ENCODE measurements at places on chromosomes 4 and X.

DNA sequence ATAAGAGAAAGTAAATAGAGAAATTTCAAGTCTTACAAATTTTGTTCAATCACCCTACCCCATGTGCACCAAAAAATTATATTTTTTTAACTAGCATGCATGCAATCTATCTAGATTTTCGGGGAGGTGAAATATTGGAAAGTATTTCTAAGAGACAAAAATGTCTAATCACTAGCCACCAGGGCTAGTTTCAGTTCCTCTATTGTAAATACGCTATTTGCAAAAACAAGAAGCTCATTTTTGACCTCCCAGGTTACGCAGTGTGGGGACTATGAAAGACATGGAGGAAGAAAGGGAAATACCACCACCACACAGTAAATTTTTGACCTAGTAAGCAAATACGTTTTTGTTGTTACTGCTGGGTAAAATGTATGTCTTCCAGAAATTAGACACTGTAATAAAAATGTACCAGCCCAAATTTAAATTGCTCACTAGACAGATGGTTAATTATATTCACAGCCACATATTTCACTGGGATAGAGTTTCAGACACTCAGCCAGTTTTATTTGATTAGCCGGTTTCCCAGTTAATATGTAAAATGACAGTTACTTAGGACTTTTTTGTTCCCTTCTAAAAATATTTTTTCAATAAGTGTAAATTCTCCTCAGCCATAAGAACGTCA is 2.2 kb downstream of the NEXMIF start:
- no peak for DNase-seq

DNA sequence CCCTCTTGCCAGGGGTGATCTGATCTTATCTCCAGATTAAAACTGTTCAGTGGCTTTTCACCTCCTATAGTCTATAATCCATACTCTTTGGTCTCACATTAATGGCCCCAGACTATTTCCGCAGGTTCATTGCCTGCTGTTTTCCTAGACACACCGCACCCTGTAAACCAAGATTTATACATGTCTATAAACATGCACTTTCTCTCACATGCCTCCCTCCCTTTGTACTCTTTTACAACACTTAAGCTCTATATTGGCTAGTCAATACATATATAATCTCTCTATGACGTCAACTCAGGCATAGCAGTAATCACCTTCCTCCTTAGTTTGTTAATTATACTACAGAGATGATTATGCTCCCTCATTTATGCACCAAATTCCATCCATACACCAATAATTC is 170.9 kb upstream of the NAP1L5 start:
- DNase-seq = no peak

GRCh38 chrX:113274791-113275190 is 434.2 kb upstream of the AMOT start:
- no peak for DNase-seq

DNA sequence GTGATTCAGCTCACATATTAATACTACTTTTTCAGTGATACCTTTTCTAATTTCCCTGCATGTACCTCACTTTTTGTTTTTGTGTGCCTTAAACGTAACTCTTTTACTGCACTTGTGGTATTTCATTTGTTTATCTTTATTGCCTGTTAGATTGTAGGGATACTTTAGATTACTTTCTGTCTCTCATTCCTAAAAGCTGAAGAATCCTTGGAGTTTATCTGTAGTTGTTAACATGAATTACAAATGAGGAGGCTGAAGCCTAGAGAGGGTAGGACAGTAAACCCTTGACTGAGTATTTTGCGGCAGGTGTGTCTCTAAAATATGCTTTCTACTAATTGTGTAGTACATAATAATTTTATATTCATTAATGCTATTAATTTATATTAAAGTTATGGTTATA is 34.9 kb downstream of the BMP2K start:
- no peak for DNase-seq

DNA sequence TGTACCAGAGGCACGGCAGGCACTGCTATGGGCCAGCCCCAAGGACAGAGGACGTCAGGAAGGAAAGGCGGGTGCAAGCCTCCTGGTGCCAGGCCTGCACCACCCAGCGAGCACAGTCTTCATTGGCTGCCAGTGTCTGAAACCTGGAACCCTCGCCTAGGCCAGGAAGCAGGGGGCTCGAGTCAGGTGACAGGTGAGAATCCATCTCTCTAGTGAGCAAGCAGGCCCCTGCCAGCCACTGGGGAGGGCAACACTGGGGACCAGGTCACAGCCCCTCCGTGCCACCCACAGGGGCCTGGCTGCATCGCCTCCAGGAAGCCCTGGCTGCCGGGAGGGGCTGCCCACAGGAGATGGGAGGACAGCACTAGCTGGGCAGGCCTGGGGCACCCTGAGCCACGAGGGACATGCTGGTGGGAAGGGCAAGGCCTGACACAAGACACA is 6.9 kb upstream of the HAUS3 start:
- DNase-seq = no peak

DNA sequence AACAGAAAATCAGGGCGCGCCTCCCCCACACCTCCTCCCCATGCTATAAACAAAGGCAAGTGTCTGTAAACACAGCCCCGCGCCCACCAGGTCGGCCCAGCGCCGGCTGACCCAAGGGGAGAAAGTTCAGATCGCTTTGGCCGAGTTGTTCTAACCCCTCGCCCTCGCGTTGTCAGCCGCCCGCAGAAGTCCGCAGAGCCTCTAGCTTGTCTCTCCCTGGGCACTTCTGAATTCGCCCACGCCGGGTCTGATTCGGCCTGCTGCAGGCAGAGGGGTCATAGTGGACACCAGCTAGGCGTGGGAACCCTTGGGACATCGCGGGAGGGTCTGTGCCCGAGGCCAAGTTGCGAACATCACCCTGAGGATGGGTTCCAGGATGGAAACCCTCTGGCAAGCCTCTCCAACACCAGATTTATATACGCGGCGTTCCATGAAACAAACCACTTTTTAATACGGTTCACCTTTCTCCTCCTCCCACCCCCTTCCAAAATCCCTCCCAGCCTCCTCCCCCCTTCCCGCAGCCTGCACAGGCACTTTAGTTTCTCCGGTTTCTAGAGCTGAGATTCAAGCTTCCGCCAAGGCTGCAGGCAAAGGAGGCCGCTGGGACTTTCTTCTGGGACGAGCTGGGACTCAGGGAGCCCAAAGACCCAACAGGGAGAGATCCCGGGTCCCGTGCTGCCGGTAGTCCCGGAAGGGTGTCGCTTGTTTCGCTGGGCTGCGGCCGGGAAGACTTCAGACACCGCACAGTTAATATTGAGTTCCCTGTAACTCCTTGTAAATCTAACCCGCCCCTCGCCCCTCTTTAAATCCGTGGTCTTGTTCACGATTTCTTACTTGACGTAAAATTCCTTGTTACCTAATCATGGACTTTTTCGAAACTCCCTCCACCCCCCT is 4.7 kb downstream of the HAND2 start:
- peak; percentile 64 for DNase-seq

GRCh38 chr4:14168919-14169318 is 541.4 kb upstream of the BOD1L1 start:
- no peak for DNase-seq

DNA sequence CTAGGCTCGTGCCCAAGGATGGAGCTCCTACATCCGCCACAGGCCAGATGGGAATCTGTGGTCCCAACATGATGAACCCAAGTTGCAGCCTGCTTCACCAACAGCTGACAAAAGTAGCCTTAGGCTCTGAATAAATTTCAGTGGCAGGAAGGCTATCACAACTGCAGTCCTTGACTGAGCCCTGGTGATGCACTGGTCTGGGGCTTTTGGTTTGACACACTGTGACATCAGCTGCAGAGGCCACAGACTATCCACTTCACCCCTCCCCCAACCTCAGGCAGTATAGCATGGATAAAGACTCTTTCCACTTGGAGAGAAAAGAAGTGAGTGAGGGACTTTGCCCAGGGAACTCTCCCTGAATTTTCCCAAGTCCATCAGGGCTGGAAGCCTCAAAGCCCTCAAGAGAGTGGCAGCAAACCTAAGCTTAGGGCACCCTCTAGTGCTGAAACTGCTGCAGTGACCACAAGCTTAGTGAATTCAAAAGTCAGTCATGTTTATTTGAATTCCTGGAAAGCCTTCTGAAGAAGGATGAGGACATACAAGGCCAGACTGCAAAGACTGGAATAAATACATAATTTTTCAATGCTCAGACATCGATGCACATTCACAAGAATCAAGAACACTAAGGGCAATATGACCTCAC is 135.0 kb upstream of the TENT5D start:
- peak; percentile 68 for DNase-seq

DNA sequence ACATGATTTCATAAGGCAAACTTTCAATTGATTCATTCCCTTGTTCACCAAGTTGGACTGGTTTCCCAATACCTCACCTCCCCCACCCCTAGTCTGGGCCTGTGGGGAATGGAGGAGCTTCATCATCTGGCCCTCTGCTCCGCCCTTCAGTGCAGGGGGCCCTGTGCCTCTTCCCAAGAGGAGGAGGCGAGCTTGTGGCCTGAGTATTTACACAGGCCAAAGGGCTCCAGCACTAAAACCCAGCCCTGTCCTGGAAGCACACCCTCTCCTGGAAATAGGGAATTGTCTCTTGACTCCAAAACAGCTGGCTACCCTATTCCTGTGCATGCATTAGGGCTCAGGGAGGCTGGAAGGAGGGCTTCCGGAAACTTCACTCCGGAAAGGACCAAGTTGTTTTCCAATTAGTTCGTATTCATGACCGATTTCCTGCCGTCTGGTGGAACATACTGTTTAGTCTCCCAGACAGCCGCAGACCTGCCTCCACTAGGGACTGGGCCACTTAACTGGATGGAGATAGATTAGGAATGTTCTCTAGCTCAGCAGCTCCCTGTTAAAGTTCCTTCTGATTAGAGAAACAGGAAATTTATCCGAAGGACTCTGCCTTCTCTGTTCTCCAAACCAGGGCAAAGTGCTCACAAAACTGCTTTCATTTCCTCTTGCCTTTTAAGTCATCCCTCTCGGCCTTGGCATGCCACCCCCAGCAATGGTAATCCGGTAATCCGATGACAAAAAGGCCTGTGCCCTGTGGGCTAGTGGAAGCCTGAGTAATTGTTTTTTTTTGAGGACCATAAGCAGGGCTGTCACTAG is 5.8 kb downstream of the SRPX2 start:
- peak; percentile 51 for DNase-seq

- DNase-seq = no peak
Measured at GRCh38 chrX:980587-981235, 231.7 kb downstream of the CRLF2 start.

- peak; percentile 47 for DNase-seq
Measured at GRCh38 chr4:14669371-14669770, 332.9 kb upstream of the CPEB2 start.

- DNase-seq = no peak
Measured at GRCh38 chr4:182201871-182202270, 41.3 kb upstream of the TENM3 start.

DNA sequence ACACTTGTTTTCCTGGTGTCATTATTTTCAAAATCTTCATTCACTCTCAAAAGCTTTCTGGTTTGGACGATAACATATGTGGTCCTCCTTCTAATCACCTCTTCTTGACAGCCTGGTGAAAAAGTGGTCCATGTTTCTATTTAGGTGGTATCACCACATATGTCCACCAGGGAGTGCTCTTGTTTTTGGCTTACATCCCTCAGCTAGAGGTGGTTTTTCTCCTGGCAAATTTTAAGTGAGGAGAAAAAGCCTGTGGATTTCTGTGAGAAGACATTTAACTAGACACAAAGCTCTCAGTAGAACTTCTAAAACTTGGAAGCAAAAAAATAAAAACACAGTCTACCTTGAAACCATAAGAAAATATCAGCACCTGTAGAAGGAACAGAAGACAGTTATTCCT is 58.0 kb upstream of the FRMPD4 start:
- DNase-seq = peak; percentile 52

DNA sequence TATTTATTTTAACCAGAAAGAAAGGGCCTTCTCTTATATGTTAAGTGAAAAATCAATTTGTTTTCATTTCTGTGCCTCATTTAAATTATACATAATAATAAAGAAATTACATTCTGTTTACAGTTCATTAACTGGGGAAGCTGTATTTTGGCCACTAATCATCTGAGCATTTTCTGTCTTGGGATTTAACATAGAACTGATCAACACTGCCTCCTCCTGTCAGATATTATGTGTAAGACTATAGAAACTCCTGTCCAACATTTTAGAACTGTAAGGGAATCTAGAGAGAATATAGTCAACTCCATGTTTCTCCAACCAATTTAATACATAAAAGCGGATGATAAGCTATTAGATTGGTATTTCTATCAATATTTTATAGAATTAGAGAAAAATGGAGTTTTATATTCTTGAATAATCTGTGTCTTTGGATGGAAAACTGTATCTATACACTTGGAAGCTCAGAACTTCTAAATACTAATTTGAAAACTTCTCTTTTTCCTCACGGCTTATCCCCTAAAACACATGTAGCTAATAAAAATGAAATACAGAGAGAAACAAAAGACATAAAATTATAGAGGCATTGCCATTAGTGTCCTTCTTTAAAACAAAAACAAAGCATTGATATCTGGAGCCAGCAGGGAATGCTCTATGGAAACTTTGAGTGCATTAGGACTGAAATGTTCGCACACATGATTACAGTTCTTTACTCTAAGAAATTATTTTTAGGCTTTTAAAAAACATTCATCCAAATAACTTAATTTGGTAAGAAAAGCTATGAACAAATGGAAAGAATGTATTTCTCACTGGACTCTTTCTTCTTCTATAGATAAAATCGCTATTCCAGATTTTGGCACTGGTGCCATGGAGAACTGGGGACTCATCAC is 33.1 kb downstream of the ENPEP start:
- peak; percentile 56 for DNase-seq

GRCh38 chr4:138838251-138838650 is 177.3 kb upstream of the NOCT start:
- no peak for DNase-seq

DNA sequence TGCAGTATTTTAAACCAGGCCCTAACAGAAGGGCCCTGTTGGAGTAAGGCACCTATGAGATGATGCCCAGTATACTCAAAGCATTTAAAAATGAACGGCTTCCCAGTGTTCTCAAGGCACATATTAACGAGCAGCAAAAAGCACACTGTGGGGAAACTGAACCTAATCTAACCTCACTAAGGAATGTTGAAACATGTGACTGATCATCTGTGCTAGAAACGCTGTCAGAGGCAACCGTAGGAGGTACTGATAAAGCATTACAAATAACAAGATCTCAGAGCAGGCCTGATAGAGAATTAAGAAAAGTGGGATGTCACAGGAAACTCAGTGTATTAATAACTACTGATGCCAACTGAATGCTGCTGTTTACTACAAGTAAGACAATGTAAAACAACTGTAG is 24.0 kb downstream of the ASB9 start:
- DNase-seq = no peak

GRCh38 chrX:107561468-107562215 is 66.7 kb upstream of the PRPS1 start:
- peak; percentile 36 for DNase-seq

DNA sequence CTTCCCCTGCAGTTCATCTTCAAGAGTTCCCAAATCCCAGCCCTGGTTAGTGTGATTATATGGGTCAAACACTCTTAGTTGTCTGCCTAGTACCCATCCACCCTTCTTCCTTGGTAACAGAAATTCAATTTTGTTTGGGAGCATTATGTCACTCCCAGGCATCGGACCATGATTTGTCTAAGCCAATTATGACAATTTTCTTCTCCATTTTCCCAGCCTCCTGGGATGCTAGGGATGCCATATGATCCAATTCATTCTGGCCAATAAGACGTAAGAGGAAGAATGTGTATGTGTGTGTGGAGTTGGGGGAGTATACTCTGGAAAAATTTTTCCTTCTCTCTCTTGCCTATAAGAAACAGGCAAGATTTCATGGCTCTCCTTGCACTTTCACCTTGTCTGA is 465.9 kb downstream of the MID1IP1 start:
- no peak for DNase-seq

All from neural progenitor cell (in vitro differentiated cells).